Activated CD4-positive, alpha-beta T cell treated with anti-CD3 and anti-CD28 coated beads, Interleukin-2, amount 10 ng/mL, durations not matched to agents 24 days and 14 days (primary cell): ENCODE measurements at places on chromosomes 6 and 20. TPM values are rescaled to one million over a fixed set of nuclear protein-coding genes. Genes with fewer than 3 reads are reported as not detected.

DNA sequence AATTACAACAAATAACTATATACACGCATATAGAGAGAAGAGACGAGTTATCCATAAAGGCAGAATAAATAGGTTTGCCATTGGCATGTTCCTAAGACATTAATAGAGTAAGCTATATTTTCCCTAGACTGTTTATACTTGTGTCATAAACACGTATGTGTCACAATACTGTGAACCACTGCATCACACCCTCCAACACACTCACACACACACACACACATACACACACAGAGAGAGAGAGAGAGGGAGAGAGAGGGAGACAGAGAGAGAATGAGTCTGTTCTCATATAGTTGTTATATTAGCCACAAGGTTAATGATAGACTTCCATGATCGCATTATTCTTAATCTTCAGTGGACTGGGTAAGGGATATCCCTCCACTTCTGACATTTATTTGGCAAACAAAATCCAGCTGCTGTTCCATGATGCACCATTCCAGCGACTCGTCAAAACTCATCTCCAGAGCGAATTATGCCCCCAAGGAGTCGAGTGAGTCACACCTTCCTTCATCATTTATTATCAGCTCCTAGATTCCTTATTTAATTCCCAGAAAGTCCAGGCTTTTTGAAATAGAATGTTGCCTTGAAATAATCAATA lies 82.8 kb upstream of the HIVEP1 start:
- no peaks in the 10 kb centered on the region for H3K36me3 ChIP-seq
- no peak overlapping the region for H3K4me3 ChIP-seq
- no peak overlapping the region for H3K27ac ChIP-seq
- DNase-seq = no peak
- peaks cover 2% of the 10 kb centered on the region for H3K27me3 ChIP-seq

DNA sequence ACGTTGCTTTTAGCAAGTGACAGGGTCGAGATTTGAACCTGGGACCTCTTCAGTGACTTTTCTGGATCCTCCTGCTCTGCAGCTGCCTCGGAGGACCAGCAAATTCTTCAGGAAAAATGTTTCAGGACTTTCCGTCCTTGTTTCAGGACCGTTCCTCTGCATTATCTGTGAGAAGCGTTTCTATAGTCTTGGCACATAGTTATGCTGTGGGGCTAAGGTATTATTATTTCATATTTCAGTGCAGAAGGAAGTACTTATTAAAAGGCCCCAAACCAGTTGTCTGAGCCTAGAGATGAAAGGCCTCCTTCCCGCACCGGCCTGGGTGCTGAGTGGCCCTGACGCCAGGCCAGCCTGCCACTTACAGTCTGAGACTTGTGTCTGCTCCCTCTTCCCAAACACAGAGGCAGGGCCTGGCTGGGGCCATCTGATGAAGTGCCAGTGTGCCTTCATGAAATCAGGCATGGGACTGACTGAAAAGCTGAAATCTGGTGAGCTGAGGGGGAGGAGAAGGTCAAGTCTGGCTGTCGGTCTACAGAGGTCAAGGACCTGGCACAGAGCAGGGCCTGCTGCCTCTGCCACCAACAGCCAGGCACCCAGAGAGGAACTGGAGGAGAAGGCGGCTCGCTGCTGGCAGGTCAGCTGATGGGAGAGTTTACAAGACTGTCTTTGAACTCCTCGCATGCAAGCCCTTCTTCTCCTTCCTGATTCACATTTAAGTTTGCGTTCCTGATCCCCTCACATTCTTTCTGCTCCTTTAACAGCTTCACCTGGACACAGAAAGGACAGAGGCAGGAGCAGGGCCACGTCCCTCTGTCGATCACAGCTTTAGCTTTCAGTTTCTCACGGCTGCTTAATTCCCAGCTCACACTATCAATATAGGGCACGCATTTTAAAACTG lies 8.9 kb upstream of the QKI start:
- no peaks in the 10 kb centered on the region for H3K36me3 ChIP-seq
- H3K4me1 ChIP-seq = peaks cover 11% of the 10 kb centered on the region
- DNase-seq = peak; percentile 75
- peak overlapping the region; percentile 81 for H3K4me3 ChIP-seq

- no peak overlapping the region for H3K4me3 ChIP-seq
- DNase-seq = no peak
- peaks cover 22% of the 10 kb centered on the region for H3K27me3 ChIP-seq
- no peaks in the 10 kb centered on the region for H3K36me3 ChIP-seq
Observed at GRCh38 chr20:2617099-2617714, 35.2 kb upstream of the NOP56 start.

Gene TPX2
- total RNA-seq = 60.1 and 61.3 TPM in 2 replicates

DNA sequence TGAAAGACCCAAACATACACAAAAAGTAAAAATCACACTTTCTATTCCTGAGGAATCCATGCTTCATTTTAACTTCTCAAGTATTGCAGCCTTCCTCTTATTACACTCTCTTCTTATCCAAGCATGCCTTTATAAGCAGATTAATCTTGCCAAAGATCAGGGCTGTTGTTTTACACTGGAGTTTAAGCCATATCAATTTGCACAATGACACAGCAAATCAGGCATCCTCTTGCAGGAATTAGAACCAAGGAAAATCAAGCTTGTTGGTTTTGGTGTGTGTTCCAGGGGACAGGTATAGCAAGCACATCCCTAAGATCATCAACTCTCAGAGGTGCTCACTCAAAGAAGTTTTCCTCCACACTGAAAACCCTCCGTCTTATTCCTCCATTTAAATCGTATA lies 69.5 kb downstream of the CYP39A1 start:
- peaks cover 6% of the 10 kb centered on the region for H3K27me3 ChIP-seq
- no peak overlapping the region for H3K4me3 ChIP-seq
- H3K4me1 ChIP-seq = no peaks in the 10 kb centered on the region
- no peaks in the 10 kb centered on the region for H3K36me3 ChIP-seq
- DNase-seq = no peak
- no peak overlapping the region for H3K27ac ChIP-seq

Gene APOM
- 2.5 and 3.4 TPM in 2 replicates for total RNA-seq

Gene C4B
- 2.9 and 3.7 TPM in 2 replicates for total RNA-seq

Gene GNMT
- total RNA-seq = 0.24 and 0.70 TPM in 2 replicates

DNA sequence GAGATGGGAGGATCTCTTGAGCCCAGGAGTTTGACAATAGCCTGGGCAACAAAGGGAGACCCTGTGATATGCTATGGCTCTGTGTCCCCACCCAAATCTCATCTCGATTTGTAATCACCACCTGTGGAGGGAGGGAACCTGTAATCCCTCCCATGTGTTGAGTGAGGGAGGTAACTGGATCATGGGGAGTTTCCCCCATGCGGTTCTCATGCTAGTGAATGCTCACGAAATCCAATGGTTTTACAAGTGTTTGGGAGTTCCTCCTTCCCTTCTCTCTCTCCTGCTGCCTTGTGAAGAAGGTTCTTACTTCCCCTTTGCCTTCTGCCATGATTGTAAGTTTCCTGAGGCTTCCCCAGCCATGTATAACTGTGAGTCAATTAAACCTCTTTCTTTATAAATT lies 3.4 kb downstream of the NUDT3 start:
- H3K36me3 ChIP-seq = no peaks in the 10 kb centered on the region
- peaks cover 14% of the 10 kb centered on the region for H3K4me1 ChIP-seq
- H3K27ac ChIP-seq = no peak overlapping the region
- DNase-seq = no peak
- H3K27me3 ChIP-seq = no peaks in the 10 kb centered on the region

GRCh38 chr6:74048387-74048786 lies 352.4 kb downstream of the CD109 start:
- no peaks in the 10 kb centered on the region for H3K4me1 ChIP-seq
- no peaks in the 10 kb centered on the region for H3K36me3 ChIP-seq
- H3K27ac ChIP-seq = no peak overlapping the region
- H3K27me3 ChIP-seq = peaks cover under 1% of the 10 kb centered on the region
- no peak overlapping the region for H3K4me3 ChIP-seq

GRCh38 chr6:38984723-38985122 lies 63.9 kb upstream of the GLP1R start:
- H3K27me3 ChIP-seq = peaks cover 18% of the 10 kb centered on the region
- no peaks in the 10 kb centered on the region for H3K36me3 ChIP-seq
- H3K4me1 ChIP-seq = no peaks in the 10 kb centered on the region
- no peak overlapping the region for H3K4me3 ChIP-seq

- no peak overlapping the region for H3K4me3 ChIP-seq
- H3K27ac ChIP-seq = no peak overlapping the region
- peaks cover 25% of the 10 kb centered on the region for H3K27me3 ChIP-seq
- H3K36me3 ChIP-seq = no peaks in the 10 kb centered on the region
- H3K4me1 ChIP-seq = peaks cover 10% of the 10 kb centered on the region
Observed at GRCh38 chr6:129253242-129253641, 370.3 kb downstream of the LAMA2 start.

- H3K27ac ChIP-seq = peak overlapping the region; percentile 94
- H3K4me3 ChIP-seq = peak overlapping the region; percentile 81
- peaks cover 36% of the 10 kb centered on the region for H3K4me1 ChIP-seq
- DNase-seq = peak; percentile 84
- H3K36me3 ChIP-seq = peaks cover 4% of the 10 kb centered on the region
Observed at GRCh38 chr6:26241033-26241895, 123.7 kb upstream of the BTN3A2 start.

DNA sequence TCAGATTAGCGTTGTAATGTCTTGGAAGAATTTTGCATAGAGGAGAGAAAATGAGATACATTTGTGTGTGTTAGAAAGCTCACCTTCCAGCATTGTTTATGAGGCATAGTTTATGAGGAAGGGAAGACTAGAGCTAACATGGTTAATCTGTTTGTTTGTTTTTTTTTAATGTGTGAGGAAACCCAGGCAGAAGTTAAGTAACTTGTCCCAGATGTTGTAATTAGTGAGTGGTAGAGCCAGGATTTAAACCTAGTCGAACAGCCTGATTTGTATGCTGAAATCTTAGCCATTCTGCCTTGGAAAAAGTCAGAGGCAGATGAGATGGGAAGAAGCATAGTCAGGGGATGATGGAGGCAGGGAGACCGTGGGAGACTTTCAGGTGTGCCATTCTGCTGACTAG lies 29.1 kb downstream of the NDUFAF5 start:
- H3K27ac ChIP-seq = no peak overlapping the region
- no peak overlapping the region for H3K4me3 ChIP-seq
- H3K4me1 ChIP-seq = peaks cover 17% of the 10 kb centered on the region
- H3K27me3 ChIP-seq = no peaks in the 10 kb centered on the region

Gene SDHAF4
- 9.5 and 14.3 TPM in 2 replicates for total RNA-seq
